Fibroblast of skin of right biceps (primary cell): ENCODE measurements at places on chromosomes 2 and 18.

DNA sequence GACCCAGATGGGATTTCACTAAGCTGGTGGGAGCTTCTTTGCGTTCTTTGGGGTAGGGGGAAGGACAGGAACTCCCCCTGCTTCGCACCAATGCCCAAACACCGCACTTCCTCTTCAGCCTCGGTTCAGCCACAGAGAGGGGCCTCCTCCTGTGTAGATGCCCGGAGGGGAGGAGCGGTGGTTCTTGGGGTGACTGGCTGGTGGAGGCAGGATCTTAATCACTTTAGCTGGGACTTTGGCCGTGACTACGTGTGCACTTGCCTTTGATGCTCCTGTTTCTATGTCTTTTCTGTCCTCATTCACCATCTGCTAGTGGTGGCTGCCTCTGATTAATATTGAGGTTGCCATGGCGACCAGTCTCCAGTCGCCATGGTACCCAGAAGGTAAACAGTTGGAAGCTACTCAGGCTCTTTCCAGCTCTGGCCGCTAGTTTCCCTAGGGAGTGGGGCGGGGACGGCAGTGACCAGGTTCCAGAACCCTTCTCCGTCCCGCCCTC is 1.9 kb downstream of the CNGA3 start:
- DNase-seq, result no peak

DNA sequence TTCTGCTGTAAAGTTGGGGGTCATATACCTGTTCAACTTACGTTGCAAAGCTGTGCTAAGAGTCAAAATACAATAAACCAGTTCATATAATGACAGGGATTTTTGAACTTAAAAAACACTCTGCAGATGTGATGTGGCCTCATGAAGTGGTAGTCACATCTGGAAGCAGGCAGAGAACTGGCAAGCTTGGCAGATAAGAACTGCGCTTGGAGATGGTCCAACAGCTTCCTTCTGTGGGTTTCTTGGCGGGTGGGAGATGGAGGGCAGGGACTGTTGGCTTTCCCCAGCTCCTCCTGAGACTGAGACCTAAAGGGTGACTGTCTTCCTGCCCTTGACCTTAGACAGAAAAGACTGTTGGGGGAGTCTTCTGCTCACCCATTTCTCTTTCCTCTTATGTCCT is 140.4 kb downstream of the CTIF start:
- no peak for DNase-seq

GRCh38 chr2:209387389-209387788 is 36.5 kb upstream of the MAP2 start:
- no peak for DNase-seq

DNA sequence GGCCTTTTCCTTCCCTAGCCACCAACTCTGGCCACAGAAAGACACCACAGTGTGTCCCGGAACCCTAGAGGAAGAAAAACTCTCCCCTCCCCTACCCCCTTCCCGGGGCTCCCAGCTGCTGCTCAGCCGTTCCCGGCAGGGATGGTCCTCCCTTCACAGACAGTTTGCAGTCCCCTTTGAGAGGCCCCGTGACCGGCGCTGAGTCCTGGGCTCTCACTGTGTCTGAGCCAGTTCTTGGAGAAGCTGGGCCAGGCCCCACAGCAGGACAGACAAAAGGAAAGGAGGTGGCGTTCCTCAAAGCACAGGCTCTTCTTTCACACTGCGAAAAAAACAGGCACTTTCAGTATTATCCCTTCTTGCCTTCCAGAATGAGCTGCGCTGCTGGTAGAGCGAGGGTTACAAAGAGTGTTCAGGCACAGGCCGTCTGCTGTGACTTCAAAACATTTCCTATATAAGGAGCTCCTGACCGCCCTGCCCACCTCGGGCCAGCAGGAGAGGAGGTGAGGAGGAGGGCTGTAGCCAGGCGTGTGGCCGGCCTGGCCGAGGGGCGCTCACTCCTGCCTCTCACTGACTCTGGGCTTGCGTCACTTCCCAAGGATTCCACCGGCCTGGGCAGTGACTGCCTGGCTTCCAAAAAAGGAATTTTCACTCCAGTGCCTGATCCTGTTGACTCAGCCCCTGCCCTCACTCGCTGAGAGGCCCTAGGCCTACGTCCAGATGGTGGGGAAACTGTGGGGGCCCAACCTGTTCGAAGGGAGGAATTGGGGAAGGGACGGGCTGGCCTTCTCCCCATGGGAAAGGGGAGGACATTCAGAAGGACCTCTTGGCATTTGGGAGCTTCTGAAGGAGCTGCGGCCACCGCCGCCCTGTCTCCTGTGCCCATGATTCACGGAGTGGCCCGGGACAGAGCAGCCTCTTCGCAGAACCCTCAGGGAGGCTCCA is 24.9 kb downstream of the CIDEA start:
- peak; percentile 98 for DNase-seq

DNA sequence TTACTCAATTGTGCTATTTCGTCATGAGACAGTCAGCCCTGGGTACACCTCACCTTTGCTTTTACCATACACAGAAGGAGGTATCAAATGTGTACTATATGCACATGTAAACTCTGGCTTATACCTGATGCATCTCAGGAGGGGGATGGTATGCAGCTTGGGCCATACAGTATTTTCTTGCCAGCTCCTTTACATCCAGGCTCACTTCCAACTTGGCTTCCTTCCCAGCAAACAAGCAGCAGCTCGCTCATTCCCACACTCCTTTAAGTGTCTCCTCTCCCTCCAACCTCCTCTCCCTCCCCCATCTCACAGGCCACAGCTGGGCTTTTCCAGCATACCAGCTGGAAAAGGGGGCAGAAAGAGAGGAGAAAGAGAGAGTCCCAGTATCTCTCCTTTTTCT is 9.6 kb downstream of the MARCHF4 start:
- DNase-seq, result peak; percentile 95

DNA sequence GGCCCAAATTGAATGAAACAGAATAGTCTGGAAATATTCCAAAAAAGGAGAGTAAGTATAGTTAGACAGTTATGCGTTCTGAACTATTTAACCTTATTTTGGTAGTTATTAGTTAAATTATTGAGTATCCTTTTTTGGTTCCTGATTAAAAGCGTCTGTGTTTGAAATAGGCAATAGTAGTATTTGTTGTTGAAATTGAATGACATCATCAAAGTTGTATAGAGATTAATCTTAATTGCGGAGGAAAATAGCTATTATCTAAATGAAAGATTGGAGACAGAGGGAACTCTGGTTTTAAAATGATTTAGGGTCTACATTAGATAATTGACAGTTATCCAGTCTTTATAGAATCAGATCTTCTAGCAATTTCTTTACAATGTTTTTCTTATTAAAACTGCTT is 115.8 kb downstream of the BIRC6 start:
- no peak for DNase-seq

- DNase-seq, result no peak
Observed at GRCh38 chr2:120707816-120708215, 27.9 kb upstream of the GLI2 start.

- DNase-seq, result peak; percentile 98
Observed at GRCh38 chr2:99881901-99882591, 260.3 kb downstream of the AFF3 start.

- DNase-seq, result no peak
Observed at GRCh38 chr2:96083064-96083939, 33.1 kb downstream of the ADRA2B start.

- DNase-seq, result no peak
Observed at GRCh38 chr2:141941210-141941714, 189.6 kb downstream of the LRP1B start.

- no peak for DNase-seq
Observed at GRCh38 chr2:218985021-218985324, at the start of gene FEV. FEV (minus strand) TSS chr2:218985184; CDS start chr2:218985075, 109 bp downstream.

DNA sequence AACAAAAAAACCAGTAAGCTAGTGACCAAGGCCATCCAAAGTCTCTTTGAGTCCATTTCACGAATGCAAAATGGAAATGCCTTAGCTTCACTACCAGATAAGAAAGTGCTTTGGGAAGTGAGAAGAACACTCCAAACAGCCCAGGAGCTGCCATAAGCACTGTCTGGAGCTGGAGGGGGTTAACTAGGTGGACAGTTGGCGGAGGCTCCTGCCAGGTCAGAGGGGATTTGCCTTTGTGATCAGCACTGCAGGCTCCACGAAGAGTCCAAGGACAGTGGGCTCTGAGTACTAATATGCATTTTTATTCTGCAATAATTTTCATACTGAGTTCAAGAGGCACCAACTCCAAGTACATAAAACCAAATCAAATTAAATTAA is 233.3 kb upstream of the SMAD2 start:
- DNase-seq, result no peak

DNA sequence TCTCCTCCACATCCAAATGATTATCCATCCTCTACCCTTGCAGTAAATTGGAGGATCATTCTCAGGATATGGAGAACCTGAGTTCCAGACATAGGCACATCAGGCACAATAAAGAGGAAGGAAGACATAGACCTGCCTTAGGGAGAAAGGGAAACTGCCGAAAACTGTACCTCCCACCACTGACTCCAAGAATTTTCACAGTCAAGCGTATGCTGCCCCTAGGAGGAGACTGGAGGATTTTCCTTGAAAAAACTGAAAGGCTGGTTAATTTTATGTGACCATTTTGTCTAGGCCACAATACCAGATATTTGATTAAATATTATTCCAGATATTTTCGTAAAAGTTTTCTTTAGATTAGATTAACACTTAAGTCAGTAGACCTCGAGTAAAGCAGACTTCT is 638.5 kb upstream of the PKDCC start:
- DNase-seq, result no peak

DNA sequence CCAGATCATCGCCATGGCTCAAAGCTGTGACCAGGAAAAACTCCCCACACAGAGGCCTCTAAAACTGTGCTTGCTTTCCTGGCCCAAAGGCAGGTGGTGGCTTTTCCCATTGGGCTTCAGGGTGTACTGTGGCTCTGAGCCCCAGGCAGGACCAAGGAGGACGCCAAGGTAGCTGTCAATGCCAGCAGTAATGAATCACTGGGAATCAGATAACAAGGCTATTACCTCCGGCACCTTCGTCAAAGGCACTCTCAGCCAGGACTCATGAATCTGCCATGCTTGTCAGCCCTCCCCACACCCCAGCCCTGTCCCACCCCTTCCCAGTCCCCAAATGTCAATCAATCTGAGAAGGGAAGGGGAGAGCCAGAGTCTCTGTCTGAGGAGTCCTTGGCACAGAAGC is 27.9 kb upstream of the EN1 start:
- DNase-seq, result no peak

GRCh38 chr2:133498662-133499585 is 69.3 kb downstream of the NCKAP5 start:
- DNase-seq, result no peak

- peak; percentile 88 for DNase-seq
Observed at GRCh38 chr2:102100371-102101096, 42.0 kb upstream of the IL1R1 start.

GRCh38 chr2:156175946-156176345 is 156.6 kb downstream of the NR4A2 start:
- DNase-seq, result no peak

DNA sequence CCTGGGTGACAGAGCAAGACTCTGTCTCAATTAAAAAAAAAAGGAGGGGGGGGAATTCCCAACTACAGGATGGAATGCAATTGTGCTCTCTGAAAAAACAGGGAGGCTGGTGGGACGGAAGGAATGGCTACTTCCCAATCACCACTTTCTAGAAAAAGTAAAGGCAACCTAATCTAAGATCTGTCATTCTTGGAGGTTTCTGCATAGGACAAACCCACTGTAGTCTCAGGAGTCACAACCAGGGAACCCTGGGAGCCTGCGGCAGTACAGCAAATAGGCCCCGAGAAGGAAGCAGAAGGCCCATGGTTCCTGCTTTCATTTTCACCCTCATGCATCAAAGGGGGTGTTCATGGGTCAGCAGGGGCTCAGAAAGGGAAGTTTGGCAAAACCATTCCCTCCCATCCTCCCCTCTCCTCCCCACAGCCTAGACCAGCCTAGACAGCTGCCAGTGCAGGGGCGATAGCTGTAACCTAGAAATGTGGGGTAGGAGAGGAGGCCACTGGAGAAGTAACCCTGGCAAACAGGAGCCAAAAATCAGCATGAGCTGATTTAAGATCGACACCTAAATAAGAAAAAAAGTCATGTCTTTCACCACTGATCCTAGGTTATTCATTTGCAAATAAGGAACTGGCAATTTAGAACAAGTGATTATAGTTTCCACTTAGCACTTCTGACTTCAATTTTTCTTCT is 48.0 kb downstream of the TRABD2A start:
- peak; percentile 22 for DNase-seq

GRCh38 chr2:12047761-12048160 is 301.3 kb downstream of the LPIN1 start:
- no peak for DNase-seq

GRCh38 chr18:23969664-23970063 is 44.9 kb upstream of the TTC39C start:
- DNase-seq, result no peak

DNA sequence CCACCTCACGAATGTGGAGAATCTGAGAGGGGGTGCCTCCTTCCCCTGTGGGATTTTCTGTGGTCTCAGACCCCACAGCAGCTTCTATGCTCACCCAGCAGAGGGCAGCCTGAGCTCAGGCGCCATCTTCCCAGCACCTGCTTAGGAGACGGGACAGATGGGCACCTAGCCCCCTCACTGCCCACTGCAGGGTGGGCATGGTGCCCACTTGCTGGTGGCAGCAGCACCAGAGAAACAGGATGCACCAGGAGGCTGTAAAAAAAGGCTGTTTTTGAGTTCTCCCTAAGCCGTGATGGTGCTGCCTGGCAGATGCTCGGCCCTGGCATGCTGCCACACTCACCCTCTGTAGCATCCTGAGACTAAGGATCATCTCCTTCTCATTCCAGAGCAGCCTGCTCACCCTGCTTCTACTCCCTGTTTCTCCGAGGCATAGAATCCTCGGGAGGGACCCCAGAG is 19.1 kb upstream of the SLC20A1 start:
- peak; percentile 78 for DNase-seq

DNA sequence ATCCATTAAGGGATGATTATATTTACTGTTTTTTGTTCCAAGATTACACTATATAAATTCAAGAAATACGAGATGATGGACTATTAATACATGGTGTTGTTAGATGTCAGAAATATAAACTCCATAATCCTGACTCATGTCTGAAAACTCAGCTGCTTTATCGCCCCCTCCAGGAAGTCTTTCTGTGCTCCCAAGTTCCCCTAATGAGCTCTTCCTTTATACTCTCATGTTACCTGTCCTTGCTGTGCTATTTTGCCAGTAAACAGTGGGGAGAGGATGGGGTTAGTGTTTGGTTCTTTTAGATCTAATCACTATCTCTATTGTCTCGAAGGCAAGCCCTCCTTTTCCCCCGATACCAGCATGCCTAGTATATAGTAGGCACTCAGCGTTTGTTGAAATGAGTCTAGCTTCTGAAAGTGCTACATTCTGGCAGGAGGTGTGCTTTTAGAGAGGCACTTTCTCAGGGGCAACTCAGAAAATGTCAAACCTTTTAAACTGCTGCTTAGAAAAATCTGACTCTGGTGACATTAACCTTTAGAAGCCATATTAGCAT is 21.4 kb upstream of the BARD1 start:
- peak; percentile 20 for DNase-seq

DNA sequence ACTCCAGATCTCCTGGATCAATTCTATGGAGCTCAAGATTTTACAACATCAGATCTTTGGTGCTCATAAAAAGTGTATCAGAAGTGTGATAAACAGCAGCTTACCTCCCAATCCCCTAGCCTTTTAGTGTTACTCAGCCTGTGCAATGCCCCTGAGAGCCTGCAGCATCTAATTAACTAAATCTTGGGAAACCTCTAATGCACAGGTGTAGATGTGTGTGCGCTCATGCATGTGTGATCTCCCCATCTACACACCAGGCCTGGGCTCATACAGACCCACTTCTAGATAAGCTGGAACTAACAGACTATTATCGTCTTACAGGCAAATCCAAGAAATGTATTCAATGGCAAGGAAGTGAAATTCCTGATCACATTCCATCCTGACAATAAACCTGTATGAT is 7.5 kb downstream of the SUCLG1 start:
- DNase-seq, result no peak
